Stimulated activated CD4-positive, alpha-beta T cell treated with anti-CD3 and anti-CD28 coated beads, Interleukin-15, amount 100 ng/mL, for 1 hour (primary cell): ENCODE measurements at places on chromosomes 16 and 17.

GRCh38 chr17:40352237-40352778 is 12.2 kb downstream of the GJD3 start:
- DNase-seq = no peak

DNA sequence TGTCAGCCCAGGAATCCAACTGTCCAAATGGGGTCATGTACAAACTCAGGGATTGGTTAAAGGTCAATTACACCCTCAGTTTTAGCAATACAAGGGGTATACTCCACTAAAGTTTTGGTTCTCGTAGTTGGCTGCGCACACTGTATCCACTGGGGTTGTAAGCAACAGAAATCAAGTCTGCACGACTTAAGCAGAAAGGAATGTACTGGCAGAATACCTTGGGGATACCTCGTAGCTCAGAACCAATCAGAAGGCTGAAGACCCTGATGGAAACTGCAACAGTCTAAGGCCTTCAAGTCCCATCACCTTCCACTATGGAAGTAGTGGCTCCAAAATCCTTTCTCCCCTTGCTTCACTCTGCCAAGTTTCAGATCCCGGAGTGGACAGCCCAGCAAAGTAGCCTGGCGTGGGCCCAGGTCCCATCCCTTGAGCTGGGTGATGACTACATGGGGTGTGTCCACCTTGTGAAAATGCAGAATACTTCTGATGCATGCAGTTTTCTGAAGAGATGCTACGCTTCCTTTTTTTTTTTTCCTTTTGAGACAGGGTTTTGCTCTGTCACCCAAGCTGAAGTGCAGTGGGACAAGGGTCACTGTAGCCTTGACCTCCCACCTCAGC is 21.1 kb upstream of the RPH3AL start:
- DNase-seq = no peak

DNA sequence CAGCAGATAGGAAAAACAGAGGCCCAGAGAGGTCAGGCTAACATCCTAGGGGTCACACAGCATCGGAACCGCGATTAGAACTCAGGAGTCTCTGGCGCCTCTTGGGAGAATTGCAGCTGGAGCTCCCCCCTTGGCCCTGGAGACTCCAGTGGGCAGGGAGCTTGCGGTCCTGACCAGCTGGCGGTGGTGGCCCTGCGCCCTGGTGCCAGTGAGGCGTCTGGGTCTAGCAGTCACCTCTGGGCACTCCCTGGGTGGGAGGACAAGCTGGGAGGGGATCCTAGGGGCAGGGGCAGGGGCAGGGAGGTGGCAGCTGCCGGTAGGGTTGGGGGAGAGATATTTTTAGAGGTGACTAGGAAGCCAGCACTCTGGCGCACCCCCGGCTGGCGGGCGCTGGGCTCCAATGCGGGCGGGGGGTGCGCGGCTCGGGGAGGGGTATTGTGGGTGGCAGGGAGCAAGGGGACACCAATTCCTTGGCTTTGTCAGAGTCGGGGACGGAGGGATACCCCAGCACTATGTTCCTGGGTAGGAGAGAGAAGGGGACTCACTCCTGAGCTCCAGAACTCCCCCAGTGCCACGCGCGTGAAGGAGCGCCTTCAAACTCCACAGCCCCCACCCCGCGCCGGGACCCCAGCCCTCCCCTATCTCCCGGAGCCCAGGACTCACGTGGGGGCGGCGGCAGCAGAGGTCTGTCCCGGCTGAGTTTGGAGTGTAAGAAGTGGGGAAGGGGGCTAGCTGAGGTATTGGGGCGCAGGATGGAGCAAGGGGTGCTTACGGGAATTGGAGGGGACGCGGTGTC is 584 bp downstream of the PHOSPHO1 start:
- no peak for DNase-seq

- no peak for DNase-seq
Observed at GRCh38 chr17:38739305-38739704, 8.8 kb downstream of the PCGF2 start.

DNA sequence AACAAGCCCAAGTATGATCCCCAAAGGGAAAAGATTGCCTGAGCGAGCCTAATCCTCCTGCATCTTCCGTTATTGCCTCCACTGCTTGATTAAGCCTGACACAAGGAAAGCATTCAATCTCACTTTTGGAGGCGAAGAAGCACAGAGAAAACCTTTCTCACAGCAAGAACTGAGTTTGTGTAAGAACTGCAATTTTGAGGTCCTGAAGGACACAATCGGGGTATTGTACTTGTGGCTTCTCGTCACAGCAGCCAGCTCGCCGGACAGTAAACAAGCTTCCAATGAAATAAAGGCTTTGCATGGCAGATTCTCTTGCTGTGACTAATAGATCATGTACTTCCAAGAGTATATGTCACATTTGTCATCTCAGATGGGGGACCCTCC is 18.7 kb upstream of the FOXF1 start:
- DNase-seq = no peak

GRCh38 chr16:1474082-1474795 is 589 bp downstream of the CLCN7 start:
- no peak for DNase-seq

DNA sequence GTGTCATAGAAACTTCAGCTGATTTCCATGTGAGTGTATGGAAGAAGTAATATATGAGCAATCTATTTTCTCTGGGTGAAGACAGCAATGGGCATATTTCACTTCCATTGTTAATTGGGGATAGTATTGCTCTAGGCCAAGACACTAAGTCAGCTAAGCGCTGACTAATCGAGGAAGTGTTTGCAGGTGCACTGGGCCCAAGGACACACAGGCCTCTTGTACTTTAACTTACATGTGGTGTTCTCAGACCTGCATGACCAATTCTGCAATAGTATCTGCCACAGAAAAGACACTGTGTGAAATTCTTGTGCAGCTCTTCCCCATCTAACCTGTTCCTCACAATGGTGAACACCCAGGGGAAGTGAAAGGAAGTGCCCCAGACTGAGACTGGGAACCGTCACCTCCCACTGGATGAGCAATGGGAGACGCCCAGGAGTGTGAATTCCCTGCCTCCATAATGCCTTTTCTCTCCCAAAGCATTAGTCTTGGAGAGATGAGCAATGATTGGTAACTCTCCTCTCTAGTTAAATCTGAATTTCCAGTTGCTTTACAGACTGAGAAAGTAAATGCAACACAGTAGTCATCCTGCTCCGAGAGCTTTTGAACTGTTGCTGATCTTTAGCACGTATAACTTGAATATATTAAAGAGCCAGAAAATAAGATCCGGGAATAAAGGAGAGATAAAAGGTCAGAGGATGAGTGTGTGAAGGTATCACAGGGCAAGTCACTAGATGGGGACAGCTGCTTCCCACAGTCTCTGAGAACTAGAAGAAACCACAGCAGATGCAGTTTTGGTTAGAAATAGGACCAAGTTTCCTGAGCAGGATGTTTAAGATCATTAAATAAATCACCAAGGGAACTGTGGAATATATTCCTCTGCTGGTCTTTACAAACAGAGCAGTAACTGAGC is 82.6 kb downstream of the CDK5R1 start:
- no peak for DNase-seq

- no peak for DNase-seq
Observed at GRCh38 chr16:54477714-54478113, 191.1 kb upstream of the IRX3 start.

GRCh38 chr17:64658931-64659330 is 3.2 kb downstream of the SMURF2 start:
- DNase-seq = no peak

DNA sequence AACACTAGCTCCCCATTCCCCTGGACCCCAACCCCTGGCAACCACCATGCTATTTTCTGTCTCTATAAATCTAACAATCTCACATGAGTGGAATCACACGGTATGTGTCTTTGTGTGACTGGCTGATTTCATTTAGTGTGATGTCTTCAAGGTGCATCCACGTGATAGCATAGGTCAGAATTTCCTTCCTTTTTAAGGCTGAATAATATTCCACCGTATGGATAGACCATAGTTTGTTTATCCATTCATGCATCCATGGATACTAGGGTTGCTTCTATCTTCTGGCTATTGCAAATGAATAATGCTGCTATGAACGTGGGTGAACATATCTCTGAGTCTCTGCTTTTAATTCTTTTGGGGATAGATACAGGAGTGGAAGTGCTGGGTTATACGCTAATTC is 43.9 kb downstream of the TMEM235 start:
- no peak for DNase-seq

DNA sequence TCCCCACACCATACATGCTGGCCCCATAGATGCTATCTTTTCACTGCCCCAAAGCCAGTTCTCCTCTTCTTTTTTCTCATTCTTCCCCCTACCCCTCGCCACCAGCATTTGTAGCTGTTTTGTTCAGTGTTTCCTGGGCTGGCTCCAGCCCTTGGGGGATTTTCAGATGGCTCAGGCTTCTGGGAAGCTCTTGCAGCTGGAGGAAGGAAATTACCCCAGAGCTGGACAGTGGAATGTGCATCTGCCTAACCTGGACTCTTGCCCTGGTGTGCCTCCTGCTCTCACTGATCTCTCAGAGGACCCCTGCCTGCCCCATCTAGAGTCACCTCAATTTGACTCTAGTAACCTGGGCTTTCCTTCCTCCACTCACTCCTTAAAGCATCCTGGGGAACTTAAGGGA is 82.8 kb downstream of the MYH13 start:
- DNase-seq = no peak
